ENCODE measurements at places on chromosomes 7 and 10.

DNA sequence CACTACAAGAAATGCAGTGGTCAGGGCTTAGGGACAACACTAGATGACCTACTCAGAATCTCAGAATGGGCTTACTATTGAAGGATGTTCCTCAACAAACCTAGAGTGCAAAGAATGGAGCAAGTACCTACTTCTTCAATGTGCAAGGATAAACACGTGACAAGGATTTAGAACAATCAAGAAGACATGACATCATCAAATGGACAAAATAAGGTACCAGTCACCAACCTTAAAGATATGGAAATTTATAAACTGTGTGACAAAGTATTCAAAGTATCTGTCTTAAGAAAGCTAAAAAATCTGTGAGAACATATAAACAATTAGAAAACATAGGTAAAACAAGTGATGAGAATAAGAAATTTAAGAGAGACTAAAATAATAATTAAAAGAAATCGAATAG is 656.1 kb downstream of the ZWINT start:
- DNase-seq, result no peak

DNA sequence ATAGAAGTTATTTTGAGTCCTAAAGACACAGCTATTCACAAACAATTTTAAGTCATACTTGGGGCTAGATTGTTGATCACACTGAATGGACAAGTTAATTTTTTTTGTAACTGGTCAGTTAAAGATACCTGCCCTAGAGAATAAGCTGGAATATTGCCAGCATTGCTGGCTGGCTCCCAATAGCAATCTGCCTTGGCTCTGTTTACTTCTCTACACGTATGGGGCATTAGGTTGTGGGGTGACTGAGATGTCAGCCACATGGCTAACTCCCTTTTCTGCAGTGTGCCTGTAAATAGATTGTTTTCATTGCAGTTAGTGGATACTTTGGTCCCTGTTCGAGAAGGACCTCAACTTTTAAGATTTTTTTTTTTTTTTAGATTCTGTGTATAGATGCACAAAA is 128.2 kb downstream of the SEMA3E start:
- DNase-seq, result no peak

GRCh38 chr10:48447356-48448215 is 141.1 kb downstream of the MAPK8 start:
- DNase-seq, result no peak

- no peak for DNase-seq
Observed at GRCh38 chr10:96747734-96748550, 27.6 kb upstream of the PIK3AP1 start.

- DNase-seq, result no peak
Observed at GRCh38 chr10:72875250-72876055, 18.1 kb upstream of the OIT3 start.

DNA sequence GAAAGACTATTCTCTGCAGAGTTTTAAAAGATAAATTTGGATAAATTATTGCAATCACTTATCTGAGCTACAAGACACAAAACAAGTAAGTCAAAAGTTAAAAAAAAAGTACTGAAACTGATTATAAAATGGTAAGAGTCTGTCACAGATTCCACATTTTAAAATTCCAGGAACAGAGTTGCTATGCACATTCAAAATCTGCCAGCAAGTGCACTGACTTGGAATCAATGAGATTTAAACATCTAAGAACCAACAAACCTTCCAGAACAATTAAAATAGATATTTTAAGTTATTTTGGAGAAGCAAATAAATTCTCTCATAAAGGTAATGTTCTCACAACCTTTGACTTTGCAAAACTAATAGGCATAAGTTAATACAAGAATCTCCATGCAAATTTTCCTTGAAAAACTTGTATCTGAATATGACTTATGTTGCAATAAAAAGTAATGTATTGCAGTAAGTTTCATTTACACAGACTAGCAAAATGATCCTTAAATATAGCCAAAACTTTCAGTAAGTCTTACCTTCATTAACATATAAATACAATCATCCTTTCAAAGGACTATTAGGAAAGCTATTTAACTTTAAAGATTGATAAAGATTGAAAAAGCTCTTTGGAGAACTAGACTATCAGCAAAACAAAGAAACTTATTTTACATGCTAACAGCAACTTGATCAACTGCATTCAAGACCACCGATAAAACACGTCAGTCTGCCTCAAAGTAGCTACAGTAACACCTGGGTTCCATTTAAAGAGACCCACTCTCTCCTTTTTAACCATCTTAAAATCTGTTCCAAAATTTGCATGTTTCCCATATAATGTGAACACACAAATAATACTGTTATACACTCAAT is 4.4 kb downstream of the ETV1 start:
- no peak for DNase-seq

DNA sequence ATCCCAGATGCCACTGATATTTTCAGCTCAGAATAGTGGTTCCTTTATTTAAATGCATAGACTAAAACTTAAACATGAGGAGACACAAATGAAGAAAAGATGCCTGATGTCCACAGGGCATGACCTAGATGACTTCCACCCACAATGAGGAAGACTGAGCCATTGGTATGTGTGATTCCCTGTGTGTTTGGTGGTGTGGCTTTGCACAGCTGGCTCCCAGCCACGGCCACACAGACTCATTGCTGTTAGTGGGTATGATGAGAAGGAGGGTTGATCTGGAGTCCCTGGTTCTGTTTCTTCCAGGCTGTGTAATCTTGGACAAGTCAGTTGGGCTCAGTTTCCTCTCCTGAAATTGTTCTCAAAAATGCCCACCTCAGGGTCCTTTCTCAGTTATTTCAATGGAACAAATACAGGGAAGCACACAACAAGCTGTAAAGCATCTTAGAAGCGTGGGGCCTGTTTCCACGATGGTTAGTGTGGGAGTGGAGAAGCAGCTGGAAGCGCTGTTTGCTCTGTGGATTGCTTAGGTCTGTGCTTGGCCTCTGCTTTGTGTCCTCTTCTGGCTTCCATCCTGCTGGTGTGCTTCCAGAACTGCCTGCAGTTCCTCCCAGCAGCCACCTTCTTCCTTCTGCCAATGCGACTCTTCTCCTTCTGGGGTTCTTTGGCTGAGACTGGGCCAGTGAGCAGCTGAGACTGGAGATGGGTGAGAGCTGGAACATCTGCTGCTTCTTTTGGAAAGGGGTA is 303.7 kb downstream of the BMPER start:
- no peak for DNase-seq

DNA sequence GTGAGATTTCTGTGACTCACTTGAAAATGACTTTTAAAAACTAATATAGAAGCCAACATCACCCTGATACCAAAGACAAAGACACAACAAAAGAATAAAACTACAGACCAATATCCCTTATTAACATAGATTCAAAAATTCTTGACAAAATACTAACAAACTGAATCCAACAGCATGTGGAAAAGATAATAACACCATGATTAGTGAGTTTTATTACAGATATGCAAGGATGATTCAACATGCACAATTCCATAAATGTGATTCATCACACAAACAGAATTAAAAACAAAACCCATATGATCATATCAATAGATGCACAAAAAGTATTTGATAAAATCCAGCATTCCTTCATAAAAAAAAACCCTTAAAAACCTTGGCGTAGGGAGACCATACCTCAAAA is 6.5 kb downstream of the MGAM start:
- no peak for DNase-seq

DNA sequence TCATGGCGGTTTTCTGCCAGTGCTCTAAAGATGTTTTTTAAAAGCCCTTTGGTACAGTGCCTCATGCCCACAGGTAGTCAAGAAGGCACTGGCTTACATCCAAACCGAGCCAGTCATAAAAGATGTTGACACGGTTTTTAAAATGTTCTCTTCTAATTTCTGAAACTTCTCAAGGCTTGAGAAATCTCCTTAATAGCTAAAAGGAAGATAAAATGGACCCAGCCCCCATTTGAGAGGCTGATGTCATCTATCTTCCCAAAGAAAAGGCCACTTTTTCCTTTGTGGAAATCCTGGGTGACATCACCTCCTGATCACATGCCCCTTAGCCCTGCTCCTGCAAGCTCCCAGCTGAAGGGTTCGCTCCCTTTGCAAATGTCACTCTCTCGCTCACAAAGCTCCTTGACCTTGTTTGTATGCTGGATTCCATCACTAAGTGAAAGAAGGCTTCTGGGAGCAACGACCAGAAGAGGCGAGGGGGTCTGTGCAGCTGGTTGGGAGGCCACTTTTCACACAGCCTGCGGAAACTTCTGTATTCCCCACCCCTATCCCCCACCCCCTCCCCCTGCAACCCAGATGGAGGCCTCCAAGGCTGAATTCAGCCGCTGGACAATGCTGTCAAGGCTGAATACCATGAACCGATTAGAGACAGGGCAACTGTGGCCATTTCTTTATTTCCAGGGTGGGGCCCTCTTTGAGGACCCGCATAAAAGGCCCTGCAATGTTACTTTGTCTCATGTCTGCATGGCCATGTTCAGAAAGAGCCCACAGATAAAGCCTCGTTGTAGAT is 122.8 kb downstream of the CUBN start:
- no peak for DNase-seq

DNA sequence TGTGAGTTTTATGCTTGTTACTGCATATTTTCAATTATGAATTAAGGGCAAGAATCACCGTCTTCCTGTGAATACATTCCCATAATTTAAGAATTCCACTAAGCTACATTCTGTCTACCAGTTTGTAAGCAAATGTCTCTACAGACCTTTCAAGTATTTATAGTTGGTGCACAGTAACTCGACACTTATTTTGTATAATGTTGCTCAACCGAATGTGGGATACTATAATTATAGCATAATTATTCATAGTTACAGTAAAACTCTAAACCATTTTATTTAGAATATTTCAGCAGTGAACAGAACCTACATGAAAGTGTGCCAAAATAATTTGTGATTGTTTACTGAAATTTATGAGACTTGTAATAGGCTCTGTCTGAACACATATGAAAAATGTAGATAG is 17.3 kb upstream of the CUBN start:
- no peak for DNase-seq

DNA sequence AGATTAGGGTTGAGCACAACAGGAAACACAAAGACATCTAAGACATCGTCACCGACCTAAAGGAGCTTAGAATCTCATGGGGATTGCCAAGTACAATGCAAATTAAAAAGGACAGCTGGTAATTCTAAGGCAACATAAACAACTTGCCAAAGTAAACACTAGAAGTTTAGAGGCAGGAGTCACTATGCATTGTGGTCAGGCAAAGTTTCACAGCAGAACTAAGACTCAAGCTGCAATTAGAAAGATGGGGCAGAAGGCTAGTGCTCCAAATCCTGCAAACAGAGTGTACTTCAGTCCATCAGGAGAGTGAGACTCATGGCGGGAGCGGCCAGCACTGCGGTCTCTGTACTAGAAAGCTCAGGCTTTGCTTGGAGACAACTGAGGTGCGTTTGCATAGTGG is 52.7 kb downstream of the HIPK2 start:
- no peak for DNase-seq

DNA sequence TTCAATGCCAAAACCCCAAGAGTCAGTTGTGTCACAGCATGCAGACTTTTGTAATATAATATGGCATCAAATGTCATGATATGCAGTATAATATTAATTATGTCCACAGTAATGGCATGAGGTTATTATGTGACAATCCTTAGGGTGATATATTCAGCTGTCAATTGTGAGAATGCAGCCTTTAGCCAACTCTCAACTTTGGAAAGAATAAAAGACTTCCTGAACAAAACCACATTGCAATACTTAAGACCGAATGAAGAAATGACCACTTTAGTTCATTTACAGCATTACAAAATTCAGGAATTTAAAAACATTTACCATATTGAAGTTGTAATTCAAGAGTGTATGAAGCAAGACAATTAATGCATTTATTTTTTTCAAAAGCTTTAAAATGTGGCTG is 45.4 kb downstream of the CPVL start:
- DNase-seq, result no peak

DNA sequence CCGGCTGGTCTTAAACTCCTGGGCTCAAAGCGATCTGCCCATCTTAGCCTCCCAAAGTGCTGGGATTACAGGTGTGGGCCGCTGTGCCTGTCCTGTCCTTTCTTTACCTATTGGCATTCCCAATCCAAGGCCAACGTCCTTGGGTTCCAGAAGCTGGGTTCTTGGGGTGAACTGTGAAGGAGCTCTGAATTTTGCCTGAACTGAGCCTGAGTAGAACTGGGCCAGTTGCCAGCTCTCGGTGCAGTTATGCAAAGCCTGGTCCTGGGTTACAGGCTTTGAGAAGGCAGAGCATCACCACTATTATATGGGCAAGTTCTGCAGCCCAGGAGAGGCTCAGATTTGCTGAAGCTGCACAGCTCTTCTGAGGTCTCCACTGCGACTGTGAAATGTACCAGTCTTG is 24.6 kb upstream of the SH2D4B start:
- DNase-seq, result no peak

- no peak for DNase-seq
Observed at GRCh38 chr7:37327288-37327687, 121.4 kb downstream of the ELMO1 start.

DNA sequence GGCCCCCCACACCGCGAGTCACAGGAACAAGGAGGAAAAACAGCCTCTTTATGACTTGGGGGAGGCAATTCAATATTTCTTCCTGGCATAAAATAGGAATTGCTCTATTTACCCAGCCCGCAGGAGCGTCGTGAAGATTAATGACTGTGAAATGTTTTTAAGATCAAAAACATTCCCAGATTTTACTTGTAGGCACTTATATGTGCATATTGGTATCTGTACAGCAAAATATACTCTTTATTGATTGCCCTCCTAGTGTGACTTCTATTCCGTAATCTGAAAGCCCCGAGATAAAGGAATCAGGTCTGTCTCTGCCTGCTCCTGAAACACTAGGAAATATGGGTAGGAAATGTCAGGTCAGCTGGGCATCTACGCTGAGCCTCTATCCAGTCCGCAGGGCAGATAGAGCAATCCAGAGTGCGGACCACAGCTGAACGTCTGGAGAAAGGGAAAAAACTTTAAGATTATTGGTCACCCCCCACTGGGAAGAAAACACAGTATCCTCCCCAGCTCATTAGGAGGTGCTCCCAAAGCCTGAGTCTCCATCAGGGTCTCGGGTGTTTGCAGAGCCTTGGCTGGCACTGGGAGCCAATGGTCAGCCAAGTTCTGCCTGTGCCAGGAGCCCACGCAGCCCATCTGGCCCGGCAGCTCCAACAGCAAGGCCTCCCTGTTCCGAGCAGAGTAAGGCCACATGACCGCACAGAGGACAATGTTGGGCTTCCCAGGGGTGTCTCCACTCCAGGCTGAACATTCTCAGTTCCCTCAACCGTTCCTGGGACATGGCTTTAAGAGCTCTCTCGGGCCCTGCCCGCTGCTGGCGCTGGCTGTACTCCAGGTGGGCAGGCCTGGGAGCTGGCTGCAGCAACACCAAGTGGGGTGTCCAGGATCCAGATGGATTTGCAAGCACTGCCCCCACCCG is 7.7 kb downstream of the CTBP2 start:
- no peak for DNase-seq

- no peak for DNase-seq
Observed at GRCh38 chr10:36489181-36489580, 636.2 kb upstream of the ANKRD30A start.

DNA sequence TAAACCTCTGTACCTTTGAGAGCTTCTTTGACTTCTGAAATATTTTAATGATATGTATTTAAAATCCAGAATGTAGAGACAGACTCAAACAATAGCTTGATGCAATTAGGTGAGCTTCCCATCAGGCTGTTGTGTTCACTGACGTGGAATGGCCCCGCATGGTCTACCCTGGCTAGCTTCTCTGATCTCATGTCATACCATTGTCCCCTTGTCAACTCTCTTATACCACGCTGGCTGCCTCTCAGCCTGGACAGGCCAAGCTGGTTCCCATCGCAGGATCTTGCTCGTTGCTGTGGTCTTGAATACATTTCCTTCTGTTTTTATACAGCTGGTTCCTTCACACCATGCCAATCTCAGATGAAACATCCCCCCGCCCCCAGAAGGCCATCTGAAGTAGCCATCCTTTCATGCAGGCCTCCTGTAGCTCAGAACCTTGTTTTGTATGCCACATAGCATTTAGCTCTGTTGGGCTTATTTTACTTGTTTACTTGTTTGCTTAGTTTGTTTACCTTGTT is 84.2 kb downstream of the FANK1 start:
- no peak for DNase-seq

All from right renal pelvis (tissue), 4 donors.